ENCODE measurements at places on chromosomes 2 and 18.

GRCh38 chr2:142952018-142952417 is 74.6 kb downstream of the KYNU start:
- no peak for DNase-seq

GRCh38 chr2:142131010-142131669 is at the start of gene LRP1B:
Gene LRP1B (minus strand): TSS chr2:142131016. CDS start chr2:142130729, 287 bp downstream.
- DNase-seq = no peak

DNA sequence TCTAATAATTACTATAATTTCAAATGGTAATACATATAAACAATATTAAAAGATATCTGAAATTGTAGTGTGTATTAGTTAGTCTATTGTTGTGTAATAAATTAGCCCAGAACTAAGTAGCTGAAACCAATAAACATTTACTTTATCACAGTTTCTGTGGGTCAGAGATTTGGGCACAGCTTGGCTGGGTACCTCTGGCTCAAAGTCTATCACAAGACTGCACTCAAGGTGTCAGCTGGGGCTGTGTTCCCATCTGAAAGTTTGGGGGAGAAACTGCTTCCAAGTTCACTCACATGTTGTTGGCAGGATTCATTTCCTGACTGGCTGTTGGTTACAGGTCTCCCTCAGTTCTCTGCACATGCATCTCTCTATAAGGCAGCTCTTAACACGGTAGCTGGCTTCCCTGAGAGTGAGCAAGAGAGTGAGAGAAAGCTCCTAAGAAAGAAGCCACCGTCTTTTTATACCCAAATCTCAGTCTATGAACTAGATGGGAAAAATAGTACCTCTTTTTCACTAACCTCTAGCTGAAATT is 25.6 kb upstream of the WIPF1 start:
- no peak for DNase-seq

- DNase-seq = no peak
Measured at GRCh38 chr18:12028674-12029073, 47.4 kb downstream of the IMPA2 start.

DNA sequence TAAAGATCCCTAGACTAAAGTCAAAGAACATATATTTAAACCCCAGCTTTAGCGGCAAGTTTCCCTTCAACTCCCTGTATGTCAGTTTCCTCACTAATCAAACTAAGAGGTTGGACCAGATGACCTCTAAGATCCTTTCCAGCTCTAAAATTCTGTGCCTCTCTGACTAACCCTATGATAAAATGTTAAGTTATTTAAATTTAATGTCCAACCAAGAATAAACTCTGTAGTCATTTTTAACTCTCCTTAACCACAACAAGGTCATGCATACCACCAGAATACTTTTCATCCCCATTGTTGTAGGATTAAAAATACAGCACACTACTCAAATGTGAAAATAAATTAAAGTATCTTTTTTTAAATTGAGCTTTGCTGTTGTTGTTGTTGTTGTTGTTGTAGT is 5.2 kb upstream of the PDE1A start:
- no peak for DNase-seq

GRCh38 chr2:21489080-21489479 is 365.3 kb downstream of the TDRD15 start:
- no peak for DNase-seq

DNA sequence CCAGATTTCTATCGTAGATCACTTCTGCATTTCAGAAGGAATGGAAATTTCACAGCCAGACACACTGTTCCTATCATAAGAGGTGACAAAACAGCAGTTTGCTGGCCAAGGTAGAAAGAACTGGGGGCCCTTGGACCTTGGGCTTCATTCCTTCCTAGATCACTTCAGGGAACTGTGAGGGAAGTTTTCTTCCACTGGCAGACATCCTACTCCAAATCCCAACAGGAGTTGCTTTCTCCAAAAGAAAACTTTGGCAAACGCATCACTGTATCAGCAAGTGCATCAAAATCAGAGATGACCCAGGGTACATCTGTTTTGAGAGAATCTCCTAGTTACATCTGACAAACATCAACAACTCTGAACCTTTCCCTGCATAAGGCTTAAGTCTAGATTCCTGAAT is 348.4 kb upstream of the KLHL29 start:
- no peak for DNase-seq

DNA sequence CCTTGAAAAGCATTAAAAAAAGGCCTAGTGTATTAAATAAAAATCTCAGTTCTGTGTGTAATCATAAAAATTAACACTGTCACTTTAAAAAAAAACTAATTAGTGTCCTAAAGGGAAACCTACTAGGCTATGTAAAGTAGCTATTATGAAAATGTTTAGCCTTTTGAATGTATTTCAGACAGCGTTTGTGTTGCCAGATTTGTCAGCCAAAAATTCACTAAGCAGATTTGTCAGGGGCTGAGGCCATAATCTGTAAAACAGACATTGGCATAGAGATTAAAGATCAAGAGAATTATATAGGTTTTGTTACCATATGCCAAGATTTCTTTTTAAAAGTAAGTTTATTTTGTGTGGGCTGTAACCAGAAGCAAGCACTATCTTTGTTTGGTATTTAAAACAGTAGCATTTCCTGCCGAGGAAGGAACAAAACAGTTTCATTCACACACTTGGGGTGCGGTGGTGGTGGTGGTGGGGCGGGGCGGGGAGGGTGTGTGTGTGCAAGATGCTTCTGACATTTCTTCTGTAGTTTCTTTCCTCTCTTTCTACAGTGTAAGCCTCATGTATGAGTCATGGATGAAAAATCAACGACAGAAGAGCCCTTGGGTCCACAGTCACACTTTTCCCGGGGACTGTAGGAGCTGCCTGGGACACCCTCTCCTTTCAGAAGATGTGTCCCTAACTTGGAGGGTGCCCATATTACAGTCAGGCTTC is 328.5 kb upstream of the FANCL start:
- DNase-seq = no peak

GRCh38 chr18:55268628-55269275 is 309.5 kb upstream of the CCDC68 start:
- no peak for DNase-seq

GRCh38 chr18:79801641-79802040 is 3.9 kb downstream of the KCNG2 start:
- DNase-seq = no peak

- no peak for DNase-seq
Measured at GRCh38 chr2:81505586-81505985, 1201.0 kb upstream of the LRRTM1 start.

GRCh38 chr2:175004730-175004979 is 526 bp downstream of the CHN1 start:
- no peak for DNase-seq

GRCh38 chr2:121125350-121125749 is 159.7 kb downstream of the TFCP2L1 start:
- no peak for DNase-seq

GRCh38 chr18:8974696-8975095 is 127.8 kb upstream of the NDUFV2 start:
- DNase-seq = no peak

- DNase-seq = no peak
Measured at GRCh38 chr18:3183103-3183717, 36.6 kb downstream of the MYOM1 start.

DNA sequence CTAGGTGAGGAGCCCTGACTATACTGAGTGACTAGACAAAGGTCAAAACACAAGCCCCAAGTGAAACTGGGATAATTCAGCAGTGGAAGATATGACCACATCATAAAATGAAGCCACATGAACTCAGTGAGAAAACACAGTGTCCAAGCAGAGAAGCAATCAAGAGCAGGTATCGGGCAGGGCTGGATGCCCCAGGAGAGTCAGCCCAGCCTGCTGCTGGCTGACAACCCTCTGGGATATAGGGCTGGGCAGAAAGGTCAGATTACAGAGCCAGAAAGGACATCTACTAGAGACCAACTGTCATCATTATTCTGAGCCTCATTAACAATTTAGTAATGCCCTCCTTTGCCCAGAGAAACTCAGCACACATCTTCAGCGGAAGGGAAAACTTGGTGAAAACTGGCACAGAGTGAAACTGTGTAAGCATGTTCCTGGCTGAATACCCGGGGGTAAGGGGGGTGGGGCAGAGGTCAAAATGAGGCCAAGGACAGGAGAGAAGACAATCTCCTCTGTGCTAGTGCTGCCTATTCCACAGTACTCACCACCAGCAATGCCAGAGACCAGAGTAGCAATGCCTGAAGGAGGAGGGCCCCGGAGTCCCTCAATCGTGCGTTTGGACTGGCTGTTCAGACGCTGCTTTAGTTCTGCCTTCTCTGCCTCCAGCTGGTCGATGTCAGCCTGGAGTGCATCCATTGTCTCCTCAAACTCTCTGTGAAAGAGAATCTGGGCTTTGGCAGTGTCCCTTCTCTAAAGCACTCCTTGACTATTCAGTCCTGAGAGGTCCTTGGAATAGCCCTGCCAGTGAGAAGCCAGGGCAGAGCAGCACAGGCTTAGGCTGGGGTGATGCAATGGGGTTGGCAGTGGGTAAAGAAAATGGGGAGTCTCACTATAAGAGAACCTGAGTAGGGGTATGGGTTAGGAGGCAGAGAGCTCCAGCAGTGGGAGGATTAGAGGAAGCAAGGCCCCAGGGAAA is 15.3 kb downstream of the DCTN1 start:
- no peak for DNase-seq

DNA sequence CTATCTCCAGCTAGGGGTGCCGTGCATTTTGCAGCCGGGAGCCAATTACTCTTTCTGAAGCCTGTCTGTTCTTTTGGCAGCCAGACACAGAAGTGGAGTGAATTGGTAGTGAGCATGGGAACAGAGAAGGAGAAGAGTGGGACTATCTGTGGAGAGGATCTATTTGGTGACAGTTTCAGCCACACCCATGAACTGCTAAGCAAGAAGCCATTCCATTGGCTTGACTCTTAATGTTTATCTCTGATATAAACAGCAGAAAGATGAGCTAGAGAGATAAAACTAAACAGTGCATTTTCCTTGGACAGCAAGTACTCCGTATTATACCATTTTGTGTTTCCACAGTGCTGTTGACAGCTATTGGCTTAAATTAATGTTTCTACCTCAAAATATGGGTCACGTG is 259.6 kb upstream of the THUMPD2 start:
- DNase-seq = no peak

- DNase-seq = no peak
Measured at GRCh38 chr2:44430342-44430741, 68.6 kb downstream of the CAMKMT start.

GRCh38 chr2:178246696-178247095 is 52.4 kb downstream of the OSBPL6 start:
- DNase-seq = no peak

DNA sequence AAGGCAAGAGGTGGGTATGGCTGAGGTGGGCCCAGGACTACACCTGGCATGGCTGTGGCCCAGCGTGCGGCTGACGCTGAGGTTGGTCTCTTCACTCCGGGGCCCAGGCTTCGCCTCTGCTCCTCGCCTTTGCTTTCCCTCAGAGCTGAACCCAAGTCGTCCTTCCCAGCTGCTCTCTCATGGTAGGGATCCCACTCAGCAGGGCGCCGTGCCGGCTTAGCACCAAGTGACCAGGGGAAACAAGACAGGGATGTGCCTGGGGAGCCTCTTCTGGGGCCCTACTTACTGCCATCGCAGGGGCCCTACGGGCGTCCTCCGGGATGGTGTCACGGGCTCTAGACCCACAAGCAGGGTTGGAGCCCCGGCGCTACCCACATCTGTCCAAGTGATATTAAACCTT is 138.1 kb upstream of the ALKAL2 start:
- no peak for DNase-seq

DNA sequence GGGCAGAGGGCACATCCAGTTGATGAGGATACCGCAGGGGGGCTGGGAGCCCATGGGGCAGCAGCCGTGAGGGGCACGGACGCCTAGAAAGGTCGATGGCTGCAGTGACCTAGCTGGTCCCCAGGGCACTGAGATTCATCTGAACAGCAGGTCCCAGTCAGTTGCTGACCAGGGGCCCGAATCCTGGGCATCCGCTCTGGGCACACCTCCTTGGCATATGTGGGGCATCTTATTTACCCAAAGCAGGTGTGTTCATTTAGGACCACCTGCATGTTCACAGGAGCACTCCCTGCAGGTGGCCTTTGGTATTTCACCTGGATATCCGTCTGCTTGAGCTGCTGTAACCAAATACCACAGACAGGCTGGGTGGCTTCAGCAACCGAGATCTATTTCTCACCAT is 72.0 kb upstream of the ODC1 start:
- no peak for DNase-seq

GRCh38 chr18:64707052-64707451 is 558.2 kb upstream of the LINC00305 start:
- no peak for DNase-seq

DNA sequence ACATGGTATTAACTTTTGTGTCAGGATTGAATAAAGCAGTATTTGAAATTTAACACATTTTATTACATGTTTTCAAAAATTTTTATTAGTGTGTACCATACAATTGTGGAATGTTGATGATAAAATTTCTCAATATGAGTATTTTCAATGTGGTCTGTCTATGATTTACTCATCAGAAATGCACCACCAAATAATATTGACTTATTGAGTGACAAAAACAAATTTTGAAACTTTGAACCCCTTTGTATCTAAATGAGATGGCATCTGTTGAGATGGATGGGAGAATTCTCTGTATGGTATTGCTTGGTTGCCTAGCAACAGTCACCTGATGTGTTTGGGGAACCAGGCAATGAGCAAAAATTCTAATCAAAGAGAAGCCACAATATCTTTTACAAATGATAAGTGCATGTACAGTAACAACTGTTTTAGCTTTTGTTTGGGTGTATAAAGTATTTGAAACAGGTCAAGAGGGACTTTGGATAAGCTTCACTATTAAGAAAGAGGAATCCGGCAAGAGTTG is 400.1 kb downstream of the CCDC85A start:
- DNase-seq = no peak

DNA sequence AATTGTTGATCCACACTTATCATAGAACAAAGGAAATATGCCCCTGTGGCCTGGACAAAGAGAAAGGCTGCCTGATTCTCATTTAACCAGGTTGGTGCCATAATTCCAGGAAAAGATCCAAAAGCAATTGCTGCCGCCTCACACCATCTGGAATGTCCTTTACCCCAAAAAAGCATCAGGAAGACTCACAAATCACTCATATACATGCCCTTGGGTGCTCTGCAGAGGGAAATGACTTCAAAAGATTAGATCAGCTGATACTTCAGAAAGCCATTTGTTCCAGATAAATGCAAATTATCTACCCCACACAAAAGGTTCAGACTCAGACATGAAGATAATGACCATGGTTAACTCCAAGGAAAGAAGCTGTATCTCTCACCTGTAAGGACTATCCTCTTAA is 285.8 kb downstream of the C1D start:
- no peak for DNase-seq

GRCh38 chr2:96918754-96919550 is 49.1 kb upstream of the SEMA4C start:
- DNase-seq = no peak

GRCh38 chr2:183063083-183063482 is 15.5 kb upstream of the DUSP19 start:
- DNase-seq = no peak

- DNase-seq = no peak
Measured at GRCh38 chr18:48993586-48993985, 42.8 kb upstream of the SMAD7 start.

GRCh38 chr2:6641956-6642355 is 223.8 kb downstream of the CMPK2 start:
- no peak for DNase-seq

- no peak for DNase-seq
Measured at GRCh38 chr2:234251326-234252271, 201.1 kb downstream of the SPP2 start.

GRCh38 chr2:240620149-240620731 is 5.0 kb upstream of the GPR35 start:
- no peak for DNase-seq

All from activated CD4-positive, CD25-positive, alpha-beta regulatory T cell treated with anti-CD3 and anti-CD28 coated beads, Interleukin-2, amount 50 U/mL, for 72 hours (primary cell).